ENCODE measurements at places on chromosomes 2 and 18.

DNA sequence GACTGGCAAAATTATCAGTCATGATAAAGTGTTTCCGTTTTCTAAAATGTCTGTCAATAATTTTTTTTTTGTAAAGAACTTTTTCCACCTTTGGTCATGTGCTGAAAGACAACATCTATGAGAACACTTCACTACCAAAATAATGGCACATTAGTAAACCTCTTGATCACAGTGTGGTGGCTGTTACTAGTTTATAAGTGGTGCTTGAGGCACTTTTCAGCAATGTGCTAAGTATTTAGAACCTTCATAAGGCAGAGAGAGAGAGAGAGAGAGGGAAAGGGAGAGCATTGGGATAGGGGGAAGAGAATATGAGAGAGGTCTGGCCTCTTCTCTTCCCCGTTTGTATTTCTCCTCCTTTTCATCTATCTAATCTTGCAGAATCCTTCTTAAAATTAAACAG lies 1.1 kb upstream of the NYAP2 start:
- DNase-seq, result no peak

GRCh38 chr18:78245451-78245850 lies 734.2 kb upstream of the SALL3 start:
- DNase-seq, result no peak

DNA sequence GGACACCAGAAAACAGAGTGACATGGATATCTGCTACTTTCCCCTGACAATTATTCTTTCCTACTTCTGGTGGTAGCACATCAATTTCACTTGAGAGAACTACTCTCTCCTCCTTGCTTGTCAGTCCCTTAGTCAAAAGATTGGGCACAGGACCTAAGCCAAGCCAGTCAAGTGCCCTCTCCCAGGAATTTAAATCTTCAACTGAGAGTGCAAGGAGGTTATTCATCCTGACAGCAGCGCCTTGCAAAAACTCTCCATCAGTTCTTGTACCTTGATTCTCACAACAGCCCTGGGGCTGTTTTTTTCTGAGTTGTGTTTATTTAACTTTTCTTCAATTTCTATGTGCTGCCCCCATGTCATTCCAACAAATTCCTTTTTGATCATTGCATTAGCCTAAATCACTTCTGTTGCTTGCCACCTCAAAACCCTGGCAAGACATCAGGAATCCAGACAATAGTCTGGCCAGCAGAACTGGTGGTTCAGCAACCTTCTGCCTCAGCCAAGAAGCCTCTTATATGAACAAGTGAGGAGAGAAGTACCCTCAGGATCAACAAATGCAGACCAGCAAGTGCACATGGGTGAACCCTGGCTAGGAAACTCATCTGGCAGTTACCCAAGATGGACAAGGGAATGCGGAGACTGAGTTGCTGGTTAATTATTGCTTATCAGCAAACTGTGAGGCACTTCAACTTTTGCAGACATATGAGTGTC lies 19.4 kb downstream of the COL4A3 start:
- DNase-seq, result no peak

- no peak for DNase-seq
These were observed 216.9 kb downstream of the ARHGAP15 start for GRCh38 chr2:143345887-143346787.

- DNase-seq, result peak; percentile 23
These were observed 16.5 kb downstream of the SCG2 start for GRCh38 chr2:223585666-223586065.

GRCh38 chr2:176325732-176326131 lies 56.5 kb downstream of the MTX2 start:
- DNase-seq, result no peak

DNA sequence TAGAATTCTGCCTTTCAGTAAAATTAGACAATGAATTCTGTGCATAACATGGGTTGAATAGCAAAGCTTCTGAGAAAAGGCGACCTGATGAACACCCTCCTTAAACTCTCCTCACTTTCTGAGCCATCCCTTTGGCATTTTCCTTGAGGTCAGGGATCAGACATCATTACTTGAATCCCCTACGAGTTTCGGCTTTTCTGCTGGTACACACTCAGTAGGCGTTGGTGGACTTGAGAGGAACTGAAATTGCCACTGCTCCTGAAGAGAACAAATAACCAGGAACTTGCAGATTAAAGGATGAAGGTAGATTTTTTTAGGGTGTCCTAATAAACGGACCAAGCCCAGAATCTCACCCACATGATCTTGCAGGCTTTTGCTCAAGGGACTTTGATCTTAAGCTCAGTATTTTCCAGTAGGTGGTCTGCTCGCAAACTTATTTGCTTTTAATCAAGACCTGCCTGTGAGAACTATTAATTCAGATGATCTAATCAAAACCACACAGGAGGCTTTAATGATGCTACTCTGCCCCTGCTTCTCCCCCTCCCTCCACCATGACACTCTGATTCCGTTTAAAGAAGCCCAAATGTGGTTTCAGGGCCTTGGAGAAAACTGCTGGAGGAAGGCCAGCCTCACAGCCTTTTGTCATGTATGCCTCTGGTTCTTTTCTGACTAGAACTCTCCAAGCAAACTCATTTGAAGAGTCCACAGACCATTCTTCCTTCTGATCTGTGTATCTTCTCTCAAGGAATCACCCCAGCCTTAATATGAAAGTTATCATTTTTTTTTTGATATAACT lies 124.9 kb downstream of the PRKCE start:
- no peak for DNase-seq

GRCh38 chr2:112085375-112085730 lies 30.3 kb downstream of the TMEM87B start:
- no peak for DNase-seq

- DNase-seq, result no peak
These were observed 108.0 kb downstream of the DPP4 start for GRCh38 chr2:161965994-161966393.

GRCh38 chr2:225584796-225585195 lies 185.3 kb downstream of the NYAP2 start:
- peak; percentile 32 for DNase-seq

DNA sequence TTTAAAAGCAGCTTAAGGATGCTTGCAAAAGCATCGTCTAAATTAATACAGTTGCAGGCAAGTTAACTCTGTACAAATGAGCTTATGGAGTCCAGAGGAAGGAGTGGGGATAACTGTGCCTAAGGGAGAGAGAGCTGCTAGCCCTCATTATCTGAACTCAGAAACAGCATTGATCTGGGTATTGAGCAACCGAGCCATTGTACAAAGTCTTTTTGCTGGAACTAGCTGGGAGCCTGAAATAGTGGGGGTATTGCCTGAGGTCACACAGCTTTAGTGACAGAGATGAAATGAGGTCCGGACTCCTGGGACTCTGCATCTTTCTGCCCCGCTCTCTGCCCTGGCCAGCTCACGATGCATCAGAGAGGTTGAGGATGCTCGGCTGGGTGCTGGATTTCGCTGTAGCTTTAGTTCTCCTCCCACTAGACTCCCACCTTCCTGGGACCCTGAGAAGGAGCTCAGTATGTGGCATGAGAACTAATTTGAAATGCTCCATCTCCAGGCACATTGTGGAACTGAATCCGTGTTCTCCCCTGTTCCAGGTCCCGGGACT lies 67.5 kb upstream of the ATG16L1 start:
- DNase-seq, result no peak

DNA sequence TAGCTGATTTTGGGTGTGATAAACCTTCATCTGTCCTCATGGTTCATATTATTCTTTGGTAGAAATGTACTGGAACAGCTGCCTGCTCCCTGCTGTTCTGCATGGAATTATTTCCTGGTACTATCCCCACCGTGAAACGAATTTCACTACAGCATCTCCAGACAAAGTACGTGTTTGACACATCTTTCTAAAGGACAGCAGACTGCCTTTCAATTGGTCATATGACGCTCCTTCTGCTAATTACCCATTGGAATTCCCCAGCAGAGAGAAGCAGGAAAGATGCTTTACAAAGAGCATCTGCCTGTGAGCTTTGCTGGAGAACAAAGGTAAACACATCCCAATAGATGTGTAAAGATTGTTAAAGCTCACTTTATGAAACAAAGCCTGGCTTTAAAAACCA lies 4.4 kb upstream of the RFX8 start:
- DNase-seq, result no peak

GRCh38 chr18:13452388-13452811 lies 233.8 kb downstream of the LDLRAD4 start:
- no peak for DNase-seq

- DNase-seq, result peak; percentile 29
These were observed 281.5 kb upstream of the EPAS1 start for GRCh38 chr2:46015671-46016070.

DNA sequence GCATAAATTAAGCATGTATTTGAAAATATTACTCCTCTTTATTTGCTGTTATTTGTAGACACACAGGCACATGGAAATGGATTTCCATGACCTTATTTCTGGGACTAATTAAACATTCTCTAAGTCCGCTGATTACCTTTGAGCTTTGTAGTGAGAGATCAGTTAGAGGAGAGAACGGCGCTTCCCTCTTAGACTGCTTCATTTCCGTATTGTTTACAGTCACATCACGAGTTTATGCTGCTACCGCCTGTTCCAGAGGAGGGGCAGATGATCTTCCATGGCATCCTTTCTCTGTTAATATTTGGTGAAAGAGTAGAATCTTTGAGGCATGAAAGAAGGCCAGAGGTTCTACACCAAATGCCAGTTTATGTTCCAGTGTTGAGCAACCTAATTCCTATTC lies 404.4 kb downstream of the TRIB2 start:
- no peak for DNase-seq

DNA sequence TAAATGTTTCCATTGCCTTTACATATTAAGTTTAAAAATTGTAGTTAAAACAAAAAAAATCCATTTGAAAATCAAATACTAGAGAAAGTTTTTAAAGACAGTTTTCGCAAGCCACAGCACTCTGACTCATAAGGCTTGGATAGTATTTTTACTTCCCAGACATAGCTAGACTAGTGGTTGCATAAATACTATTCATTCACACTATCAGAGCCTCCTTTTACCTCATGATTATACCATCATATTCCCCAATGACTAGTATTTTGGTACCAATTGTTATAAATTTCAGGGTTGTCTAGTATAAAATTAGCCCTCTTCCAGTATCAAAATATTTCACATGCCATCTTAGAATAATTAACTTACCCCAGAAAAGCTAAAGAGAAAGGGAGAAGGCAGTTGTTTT lies 393.5 kb downstream of the ERBB4 start:
- DNase-seq, result no peak

DNA sequence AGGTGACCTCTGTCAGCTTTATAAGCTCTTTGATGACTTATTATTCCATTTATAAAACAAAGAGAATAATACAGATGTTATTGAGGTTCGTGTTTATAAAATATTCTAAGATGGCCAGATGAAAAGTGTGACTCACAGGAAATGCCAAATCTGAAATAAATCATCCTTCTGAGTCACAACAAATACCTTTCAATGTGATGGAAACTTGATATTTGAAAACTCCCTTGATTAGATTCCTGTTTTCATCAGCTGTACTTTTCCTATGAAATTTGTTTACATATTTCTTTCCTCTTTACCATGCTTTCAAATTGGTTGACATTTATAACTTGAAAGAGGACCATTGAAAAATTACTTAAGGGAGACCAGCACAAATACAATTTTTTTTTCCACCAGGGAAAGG lies 30.6 kb upstream of the PPP1R1C start:
- DNase-seq, result peak; percentile 3

GRCh38 chr2:239236043-239236807 lies 164.6 kb downstream of the HDAC4 start:
- no peak for DNase-seq

DNA sequence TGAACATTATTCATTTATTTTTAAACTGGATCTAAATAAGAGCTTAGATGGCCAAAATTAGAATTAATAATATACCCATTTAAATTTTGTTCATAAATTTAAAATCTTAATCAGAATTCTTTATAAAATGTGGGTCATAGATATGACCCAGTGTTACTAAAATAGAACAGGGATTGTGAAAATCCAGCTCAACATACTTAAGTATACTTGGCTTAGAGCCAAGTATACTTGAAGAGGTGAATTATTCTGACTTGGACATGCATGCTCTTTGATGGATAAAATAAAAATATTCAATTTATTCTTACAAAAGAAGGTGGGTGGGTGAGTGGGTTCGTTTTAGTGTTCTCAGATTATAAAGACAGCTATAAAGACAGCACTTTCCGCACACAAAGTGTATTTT lies 70.7 kb downstream of the SPOPL start:
- no peak for DNase-seq

DNA sequence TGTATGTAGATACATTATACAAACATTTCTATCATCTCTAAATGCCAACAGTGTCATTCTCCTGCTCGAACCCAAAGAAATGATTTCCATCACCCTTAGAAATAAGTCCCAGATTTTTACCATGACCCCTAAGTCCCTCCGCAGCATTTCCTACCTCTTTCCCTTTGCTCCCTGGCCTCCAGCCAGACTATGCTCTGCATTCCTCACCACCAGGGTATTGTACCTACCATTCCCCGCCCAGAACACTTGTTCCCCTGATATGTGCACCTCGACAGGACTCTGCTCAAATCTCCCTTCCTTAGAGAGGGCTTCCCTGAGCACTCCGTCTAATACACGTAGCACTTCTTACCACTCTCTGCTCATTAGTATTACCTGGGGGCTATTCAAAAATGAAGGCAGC lies 630.2 kb downstream of the ARHGAP15 start:
- no peak for DNase-seq

DNA sequence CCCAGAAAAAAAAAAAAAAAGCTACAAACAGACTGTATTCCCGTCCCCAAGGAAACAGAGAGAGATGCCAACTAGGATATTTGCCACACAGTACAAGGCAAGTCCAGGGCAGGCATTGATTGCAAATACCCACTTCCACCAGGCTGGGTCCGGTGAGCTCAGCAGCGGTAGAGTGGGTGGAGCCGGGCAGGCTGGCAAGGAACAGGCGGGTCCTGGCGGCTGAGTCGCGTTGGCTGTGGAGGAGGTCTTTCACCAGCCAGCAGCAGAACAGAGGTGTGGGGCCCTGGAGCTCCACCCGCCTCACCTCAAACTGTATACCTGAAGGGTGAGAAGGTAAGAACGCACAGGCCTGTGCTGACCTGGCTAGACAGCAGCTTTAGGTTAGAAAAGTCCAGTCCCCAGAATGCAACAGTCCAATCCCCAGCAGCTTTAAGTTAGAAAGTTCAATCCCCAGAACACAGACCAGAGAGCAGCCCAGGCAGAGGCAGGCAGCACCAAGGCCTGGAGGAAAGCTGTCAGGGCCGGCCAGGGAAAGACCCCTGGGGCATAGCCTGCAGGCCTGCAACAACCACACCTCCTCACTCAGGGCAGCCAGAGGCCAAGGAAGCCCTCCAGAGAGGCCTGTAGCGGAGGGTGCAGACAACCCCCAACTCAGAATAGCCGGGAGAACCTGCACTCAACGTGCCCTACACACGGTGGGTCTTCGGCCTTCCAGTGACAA lies 21.9 kb upstream of the MTERF4 start:
- no peak for DNase-seq

GRCh38 chr2:8676191-8676920 lies 5.5 kb upstream of the ID2 start:
- no peak for DNase-seq

- DNase-seq, result no peak
These were observed 14.3 kb downstream of the HTR2B start for GRCh38 chr2:231110551-231110950.

Data from SK-N-DZ (cell line).